ENCODE measurements at places on chromosomes 11 and 22.

GRCh38 chr11:69947793-69948255, 128.6 kb upstream of the FGF3 start:
- no peak for DNase-seq

- DNase-seq = peak; percentile 45
Measured at GRCh38 chr22:22156716-22157347, 87.8 kb upstream of the VPREB1 start.

DNA sequence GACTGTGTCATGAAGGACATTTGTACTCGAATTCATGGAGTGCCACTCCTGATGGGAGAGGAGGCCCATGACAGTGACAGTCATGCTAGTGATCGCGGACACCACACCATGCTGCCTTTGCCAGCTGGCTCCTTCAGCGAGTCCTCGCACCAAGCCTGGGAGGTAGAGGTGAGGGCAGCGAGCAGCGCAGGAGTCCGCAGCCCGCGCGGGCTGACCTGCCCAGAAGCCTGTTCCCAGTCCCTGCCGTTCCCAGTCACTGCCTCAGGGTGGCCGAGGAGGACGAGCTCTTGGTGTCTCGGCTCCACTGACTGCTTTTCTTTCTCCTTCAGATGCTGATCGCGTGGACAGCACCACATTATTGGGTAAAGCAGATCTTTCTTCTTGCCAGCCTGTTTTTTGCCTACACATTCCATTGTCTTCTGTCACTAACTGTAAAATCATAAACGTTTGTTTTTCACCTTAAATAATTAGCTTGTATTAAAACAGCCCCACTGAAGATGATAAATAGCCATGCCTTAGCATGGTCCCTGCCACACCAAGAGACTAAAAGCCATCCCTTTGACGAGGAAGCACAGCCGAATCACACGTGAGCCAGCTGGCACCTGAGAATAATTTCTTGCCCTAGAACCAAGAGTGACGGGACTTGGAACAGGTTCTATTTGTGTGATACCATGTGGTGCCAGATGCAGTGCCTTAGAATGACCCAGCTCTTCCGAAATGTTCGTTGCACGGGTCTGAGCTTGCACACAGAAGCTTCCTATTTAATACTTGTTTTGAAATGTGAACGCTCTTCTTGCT, 25.5 kb downstream of the FAM118A start:
- DNase-seq = no peak

- no peak for DNase-seq
Measured at GRCh38 chr11:76626921-76627401, 43.6 kb downstream of the LRRC32 start.

DNA sequence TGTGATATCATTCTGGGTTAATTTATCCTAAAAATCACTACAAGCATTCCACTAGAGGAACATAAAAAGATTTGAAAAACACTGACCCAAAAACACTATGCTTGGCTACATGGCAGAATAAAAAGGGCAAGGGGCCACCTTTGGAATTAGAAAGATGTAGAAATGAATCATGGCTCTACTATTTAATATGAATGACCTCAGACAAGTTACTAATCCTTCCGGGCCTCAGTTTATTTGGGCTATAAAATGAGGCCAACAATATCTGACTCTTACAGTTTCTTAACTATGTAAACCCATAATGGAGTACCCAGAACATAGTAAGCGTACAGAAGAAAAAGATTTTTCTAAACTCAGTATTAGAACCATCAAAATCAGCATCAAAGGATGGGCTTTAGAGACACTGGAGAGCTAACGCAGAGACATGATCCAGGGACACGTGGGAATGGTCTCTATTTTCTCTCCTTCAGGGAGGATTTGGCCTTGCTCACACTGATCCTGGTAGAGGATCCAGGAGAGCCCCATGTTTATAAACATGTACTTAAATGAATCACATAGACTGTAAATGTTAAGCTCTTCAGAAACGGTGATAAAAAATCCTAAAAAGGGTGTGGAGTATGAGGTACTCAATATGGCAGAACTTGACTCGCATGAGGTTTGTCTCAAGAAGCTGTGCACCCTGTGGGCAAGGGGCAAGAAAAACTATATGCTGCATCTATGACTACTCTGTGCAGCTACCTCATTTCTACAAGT, 288.4 kb upstream of the PITPNB start:
- DNase-seq = no peak

DNA sequence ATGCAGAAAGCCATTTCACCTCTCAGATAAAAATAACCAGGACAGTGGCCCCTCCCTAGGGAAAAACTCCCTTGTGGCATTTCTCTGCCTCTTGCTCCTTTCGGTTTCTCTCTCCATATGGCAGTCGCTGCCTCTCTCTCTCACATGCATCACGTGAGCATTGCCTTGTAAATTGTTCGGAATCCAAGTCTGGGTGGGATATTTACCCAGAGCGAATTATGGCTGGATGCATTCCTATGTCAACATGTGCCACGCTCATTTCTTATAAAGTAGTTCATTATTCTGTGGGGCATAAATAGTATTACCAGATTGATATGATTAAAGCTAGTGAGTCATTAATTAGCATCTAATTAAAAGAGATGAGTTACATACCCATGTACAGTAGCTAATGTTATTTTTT, 392.9 kb downstream of the INSC start:
- DNase-seq = no peak

- no peak for DNase-seq
Measured at GRCh38 chr11:129259931-129260348, 67.8 kb upstream of the ARHGAP32 start.

DNA sequence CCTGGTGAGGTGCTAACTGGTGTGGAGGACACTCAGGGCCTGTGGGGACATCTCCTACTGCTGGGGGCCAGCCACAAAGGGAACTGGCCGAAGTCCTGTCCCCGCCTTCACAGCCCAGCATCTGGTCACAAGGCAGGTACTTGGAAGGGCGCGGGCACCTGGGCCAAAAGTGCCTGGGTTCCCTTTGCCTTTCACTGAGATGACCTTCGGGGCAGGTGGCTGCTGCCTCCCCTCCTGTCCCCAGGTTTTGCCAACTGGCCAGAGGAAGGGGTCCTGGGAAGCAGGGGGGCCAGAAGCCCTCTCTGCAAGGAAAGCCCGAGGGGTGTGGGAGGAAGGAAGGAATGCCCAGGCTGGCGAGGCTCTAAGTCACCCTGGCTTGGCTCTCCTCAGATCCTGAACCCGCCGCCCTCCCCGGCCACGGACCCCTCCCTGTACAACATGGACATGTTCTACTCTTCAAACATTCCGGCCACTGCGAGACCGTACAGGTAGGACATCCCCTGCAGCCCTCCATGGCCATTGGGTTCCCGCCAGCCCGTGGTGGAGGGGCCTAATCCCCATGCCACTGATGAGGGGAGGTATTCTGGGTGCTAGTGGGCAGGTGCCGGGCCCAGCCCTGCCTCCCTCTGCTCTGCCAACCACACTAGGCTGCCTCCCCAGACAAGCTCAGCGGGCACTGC, 14.4 kb upstream of the PPP6R3 start:
- no peak for DNase-seq

GRCh38 chr11:9516113-9516512, 55.3 kb downstream of the ZNF143 start:
- DNase-seq = no peak

- no peak for DNase-seq
Measured at GRCh38 chr11:107359701-107360100, 97.9 kb downstream of the CWF19L2 start.

DNA sequence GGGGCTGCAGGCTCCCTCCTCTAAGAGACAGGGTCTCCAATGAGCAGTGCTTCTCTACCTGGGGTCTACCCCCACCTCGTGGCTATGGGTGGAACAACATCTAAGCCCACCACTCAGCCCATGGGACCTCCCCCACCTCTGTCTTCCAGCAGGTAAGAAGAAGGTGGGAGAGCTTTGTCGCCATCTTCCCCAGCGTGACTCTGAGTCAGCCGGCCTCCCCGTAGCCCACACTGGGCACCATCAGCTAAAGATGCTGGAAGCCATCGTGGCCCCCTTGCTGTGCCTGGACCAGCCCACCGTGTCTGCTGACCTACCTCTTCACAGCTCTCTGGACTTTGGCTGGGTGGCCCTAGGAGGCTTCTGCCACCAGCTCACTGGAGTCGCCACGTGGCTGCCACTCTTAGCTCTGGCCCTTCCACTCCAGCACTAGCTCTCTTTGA, 944 bp downstream of the C11orf86 start:
- no peak for DNase-seq

GRCh38 chr22:29308148-29308790, 1.8 kb downstream of the GAS2L1 start:
- DNase-seq = no peak

- DNase-seq = no peak
Measured at GRCh38 chr22:47192651-47193437, 430.4 kb downstream of the TBC1D22A start.

- no peak for DNase-seq
Measured at GRCh38 chr11:79369055-79369454, 71.8 kb downstream of the TENM4 start.

DNA sequence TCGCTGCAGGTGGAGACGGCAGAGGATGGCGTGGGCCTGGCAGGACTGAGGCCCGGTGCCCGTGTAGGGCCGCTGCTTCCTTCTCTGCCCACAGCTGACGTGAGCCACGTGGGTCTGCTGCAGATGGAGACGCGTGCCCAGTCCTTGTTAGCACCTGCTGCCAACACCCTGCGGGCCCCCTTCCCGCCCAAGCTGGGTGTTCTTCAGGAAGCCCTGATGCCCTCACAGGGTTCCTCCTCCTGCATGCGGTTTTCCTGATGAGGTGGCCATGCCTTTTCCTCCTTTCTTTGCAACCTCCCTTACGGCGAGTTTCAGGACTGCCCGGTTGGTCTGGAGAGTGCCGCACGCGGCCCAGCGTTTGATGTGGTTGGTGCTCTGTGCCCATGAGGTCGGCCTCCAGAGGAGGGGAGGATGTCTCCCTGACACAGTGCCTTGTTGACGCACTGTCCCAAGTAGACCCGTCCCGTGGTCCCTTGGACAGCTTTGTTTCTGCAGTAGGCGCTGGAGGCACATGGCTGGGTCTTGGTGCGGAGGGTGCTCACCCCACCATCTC, 44.7 kb downstream of the AP2A2 start:
- no peak for DNase-seq

GRCh38 chr22:38879108-38879729, 7.2 kb upstream of the CBX6 start:
- no peak for DNase-seq

- DNase-seq = no peak
Measured at GRCh38 chr11:44631831-44632230, 66.4 kb downstream of the CD82 start.
